Suprapubic skin (tissue), 4 donors: ENCODE measurements at places on chromosomes 5 and 9.

GRCh38 chr9:134968823-134969090 is 51.0 kb upstream of the FCN1 start:
- no peak for DNase-seq

DNA sequence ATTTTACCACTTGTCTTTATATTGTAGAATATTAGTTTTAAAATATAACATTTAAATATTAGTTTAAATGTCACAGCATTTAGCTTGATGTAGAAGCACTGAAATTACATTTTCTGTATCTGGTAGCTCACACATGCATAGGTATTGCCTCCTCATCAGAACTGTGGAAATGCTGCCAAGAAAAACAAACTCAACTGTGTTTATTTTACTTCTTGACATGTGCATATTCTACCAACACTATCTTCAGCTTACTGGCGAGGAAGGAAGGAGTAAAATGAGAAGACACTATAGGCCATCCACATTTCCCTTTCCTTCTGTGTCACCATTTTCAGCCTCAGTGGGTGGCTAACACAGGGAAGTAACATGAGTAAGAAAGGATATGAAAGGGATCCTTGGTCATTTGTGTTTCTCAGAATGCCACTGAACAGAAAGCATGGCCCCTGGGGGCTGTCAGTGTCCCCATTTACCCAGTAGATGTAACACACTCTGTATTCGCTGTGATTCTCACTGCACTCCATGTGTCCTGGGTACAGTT is 81.0 kb upstream of the HTR4 start:
- DNase-seq = no peak

DNA sequence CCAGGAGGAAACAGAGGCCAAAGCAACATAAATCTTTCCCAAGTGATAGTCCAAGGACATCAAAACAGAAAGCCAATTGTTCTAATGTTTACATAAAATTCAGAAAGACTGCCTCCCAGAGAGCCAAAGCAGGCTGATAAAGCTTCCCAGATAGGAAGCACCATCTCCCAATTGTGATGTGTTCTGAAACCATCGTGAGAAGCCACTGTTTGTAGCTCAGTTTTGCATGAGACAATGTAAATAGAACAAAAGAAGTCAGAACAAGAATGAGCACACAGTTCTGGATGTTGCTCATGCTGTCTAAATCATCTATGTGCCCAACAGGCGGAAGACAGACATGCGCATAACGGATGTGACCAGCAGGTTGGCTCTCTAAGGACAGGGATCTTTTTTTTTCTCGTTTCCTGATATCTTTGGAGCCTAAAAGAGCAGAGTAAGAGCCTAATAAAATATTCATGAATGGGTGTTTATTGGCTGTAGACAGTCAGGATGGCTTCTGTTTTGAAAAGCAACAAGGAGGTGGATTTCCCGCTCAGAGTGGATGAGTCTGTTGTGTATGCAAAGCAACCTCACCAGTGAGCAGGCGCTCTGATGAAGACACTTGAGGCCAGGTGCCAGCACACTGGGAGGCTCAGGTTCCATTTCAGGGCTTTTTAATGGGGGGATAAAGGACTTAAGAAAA is 113.6 kb downstream of the GNA14 start:
- no peak for DNase-seq

GRCh38 chr5:132369007-132369473 is 470 bp upstream of the SLC22A5 start:
- DNase-seq = no peak

DNA sequence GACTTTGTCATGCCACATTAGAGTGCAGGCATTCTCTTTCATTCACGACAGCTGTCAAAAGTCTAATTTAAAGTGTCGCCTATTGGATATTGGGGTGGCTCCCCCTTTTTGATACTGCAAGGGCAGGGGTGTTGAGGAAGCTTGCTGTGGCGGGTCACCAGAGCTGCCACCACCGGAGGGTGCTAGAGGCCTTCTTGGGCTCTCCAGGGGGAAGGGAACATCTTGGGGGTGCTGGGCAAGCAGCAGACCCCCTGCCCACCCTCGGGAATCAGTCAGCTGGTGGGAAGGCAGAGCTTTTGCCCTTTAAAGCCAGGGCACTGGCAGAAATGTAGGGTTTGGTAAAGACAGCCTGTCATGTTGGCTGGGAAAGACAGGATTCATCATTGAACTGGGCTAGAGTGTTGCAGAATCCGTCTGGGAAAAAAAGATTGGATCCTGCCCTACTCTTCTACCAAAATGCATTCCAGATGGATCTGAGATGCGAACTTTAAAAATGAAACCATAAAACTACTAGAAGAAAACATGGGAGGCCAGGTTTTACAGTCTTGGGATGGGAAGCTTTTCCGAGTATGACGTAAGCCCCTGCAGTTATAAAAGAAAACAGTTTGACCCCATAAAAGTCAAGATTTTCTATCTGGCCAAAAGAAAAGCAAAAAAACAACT is 22.3 kb downstream of the COL5A1 start:
- DNase-seq = no peak

- DNase-seq = no peak
Measured at GRCh38 chr5:128695791-128696530, 157.9 kb upstream of the FBN2 start.

GRCh38 chr9:76394960-76395252 is 680 bp upstream of the RFK start:
- DNase-seq = peak; percentile 85

DNA sequence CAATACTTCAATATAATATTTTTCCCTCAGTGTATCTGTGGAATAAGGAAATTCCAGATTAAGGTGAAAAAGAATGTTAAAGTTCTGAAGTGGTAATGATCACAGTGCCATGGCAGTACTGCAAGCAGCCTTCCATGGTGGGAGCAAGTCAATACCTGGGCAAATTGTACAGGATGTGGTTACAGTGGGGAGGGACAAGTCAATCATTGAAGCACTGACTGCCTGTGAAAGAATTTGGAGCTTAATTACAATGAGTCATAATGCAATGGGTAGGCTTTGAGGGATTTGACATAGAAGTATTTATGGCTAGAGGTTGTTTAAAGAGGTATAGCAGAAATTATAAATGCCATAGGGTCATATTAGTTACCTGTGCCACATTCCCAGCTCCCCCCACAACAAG is 786.5 kb upstream of the ACO1 start:
- DNase-seq = no peak

DNA sequence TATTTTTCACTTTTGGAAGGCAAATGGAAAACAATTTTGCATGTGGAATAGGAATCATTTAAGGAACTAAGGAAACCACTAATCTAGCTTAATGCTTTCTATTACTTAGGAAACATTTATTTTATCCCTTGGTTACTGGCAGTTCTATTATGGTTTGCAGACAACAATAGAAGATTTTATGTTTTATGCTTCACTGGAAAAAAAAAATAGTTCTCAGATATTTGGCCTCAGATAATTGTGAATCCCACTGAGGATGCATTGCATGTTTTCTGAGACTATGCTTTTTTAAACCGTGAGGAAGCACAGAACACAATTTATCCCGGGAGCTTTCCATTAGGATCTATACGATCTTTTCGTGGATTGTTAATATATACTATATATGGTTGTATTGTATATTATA is 356.9 kb downstream of the CSNK1G3 start:
- DNase-seq = no peak

DNA sequence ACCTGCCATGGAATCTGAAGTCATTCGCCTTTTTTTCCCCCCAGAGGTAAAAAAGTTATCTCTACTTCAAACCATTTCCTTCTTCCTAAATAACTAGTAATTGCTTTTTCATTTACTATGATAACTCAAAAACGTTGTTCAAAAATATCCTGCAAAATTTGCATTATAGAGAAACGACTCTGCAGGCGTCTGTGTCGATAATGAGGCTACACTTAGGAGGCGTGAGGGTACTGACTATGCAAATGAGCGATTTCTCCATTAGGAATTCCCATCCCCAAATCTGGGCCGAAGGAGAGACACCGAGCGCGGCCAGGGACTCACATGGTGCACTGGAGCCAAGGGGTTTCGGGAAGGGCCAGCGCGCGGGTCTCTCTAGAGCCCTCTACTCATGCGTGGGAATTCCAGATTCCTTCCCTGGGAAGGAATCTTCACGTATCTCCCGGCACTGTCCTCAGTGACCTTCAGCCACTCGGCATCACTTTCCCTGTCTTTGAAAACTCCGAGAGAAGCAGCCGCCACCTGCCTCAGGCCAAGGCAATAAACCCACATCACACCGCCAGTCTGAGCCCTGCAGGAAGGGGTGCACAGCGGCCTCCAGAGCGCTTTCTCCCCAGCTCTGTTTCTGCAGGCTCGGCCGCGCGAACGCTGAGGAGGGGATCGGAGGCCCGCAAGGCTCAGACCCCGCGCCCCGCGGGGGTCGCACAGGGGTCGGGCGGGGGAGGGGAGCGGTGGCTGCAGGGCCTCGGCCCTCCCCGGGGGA is 718 bp upstream of the DENND4C start:
- peak; percentile 82 for DNase-seq

DNA sequence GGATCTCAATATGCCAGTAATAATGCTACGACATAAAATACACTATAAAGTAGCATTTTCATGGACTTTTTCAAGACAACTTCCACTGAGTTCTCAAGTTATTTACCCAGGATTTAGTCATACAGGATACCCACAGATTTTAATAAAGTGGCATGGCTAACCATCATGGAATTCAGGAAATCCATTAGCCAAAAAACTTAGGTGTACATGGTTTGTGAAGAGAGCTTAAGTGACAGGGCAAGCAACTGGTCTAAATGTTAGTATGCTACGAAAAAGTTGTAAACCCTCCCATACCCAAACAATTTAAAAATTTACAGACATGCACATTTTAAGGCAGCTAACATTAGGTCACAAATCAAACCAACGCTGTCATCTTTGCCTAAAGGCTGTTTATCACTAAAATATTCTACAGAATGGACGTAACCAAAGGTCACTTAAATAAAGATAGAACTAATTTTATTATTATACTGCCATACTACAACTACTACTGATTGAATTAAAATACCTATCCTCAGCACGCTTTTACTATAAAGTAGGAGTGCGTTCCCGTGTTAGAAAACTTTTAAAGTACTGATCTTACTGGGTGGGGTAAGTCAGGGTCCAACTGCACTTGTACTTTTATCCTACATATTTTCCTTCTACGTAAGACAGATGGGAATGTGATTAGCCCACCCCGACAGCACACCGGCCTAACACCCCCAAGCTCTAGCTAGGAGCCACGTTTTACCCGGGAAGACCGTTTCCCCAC is 1.1 kb downstream of the UBTD2 start:
- no peak for DNase-seq

GRCh38 chr9:122031776-122032175 is 61.3 kb downstream of the TTLL11 start:
- no peak for DNase-seq

DNA sequence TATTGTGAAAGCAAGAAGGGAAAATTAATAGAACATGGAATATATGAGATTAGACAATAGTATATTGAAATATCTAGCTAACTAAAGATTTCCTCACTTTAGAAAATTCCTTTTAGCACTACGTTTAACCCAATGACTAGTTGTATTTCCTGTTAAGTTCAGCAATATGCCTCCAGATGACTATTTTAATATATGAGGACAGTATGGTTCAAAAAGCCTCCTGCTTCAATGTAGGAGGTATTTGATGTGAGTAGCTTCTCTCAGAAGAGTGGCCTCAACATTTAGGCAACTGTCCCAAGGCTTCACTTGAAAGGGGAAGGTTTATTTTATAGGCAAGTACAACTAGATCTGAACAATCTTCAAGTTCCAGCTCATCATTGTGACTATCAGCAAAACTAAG is 2.0 kb upstream of the MEF2C start:
- DNase-seq = no peak

GRCh38 chr9:591292-591691 is 250.2 kb upstream of the DMRT1 start:
- DNase-seq = no peak

DNA sequence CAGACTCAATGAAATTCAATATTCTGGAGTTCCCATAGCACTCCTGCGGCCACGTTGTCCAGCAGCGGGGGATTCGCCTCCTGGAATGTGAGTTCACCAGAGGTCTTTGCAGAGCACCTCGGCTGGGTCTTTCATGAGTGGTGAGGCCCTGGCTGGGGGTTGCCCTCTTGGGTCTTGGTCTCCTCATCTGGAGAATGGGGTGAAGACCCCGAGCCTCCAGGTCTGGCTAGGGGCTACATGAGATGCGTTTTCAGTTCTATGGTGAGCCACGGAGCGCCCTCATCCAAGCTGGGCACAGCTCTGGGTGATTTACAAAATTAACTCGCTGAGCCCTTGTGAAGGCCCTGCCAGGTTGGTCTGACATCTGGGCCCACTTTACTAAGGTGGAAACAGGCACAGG is 37.5 kb upstream of the RXRA start:
- no peak for DNase-seq

- DNase-seq = no peak
Measured at GRCh38 chr5:54438620-54439389, 16.7 kb upstream of the HSPB3 start.

DNA sequence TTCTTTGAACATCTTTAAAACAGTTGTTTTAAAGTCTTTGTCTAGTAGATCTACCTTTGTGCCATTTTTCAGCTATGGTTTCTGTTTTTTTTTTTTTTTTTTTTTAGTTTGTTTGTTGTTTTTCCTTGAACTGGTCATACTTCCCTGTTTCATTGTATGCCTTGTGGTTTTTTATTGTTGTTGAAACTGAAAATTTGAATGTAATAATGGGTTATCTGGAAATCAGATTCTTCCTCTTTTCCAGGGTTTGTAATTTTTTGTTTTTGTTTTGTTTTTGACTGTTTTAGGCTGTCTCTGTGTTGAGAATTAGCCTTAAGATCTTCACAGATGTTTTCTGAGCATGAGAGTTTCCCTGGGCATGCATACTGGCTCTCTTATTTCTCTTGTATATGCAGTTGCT is 269.6 kb upstream of the DAP start:
- DNase-seq = no peak

- DNase-seq = no peak
Measured at GRCh38 chr9:23447166-23447565, 378.9 kb downstream of the ELAVL2 start.

- DNase-seq = no peak
Measured at GRCh38 chr9:35811381-35812024, 559 bp downstream of the SPAG8 start.
